ENCODE measurements at places on chromosomes 12 and 14.
A peak's percentile ranks its signal among the peaks of the same experiment; 100 is the strongest.

DNA sequence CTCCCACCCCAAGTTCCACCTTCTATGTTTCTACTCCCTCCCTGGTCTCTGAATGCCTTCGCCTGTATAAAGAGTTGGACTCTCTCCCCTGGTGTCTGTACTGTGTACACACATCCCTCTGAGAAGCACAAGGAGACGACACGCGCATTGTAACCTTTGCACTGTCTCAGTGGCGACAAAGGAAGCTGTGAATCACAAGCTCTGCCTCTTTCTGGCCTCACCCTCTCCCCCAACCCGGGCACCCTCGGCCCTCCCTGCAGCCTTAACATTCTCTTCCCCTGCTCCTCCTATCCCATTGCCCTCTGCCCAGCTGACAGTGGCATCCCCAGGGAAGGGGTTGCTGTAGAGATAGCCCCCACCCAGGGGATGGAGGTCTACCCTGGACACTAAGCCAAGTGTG is 2.5 kb upstream of the SMARCD1 start:
- DNase-seq = no peak

DNA sequence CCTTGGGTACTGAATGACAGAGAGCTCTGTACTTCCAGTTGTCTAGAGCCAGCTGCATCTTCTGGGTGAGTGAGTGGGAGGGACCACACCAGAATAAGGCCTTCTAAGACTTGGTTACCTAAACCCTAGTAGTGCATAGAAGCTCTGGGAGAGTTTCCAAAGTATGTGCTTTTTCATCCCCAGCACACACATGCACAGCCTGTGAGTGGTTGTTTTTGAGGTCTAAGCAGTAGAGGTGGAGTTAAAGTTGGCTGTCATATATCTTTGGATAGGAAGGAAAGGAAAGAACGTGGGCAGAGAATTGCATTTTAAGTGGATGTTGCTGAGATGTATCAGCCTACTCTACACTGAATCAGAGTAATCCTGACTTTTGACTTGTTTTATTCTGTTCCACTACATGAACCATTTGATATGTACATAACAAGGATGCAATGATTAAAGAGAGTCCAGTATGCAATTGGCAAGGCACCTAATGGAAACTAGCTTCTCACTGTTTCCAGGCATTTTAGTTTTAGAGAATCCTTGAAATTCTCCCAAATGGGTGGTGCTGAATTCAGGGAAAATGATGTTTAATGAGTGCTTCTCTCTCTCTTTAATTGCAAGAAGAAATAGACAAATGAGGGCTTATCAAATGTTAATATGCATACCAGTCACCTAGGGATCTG is 51.8 kb upstream of the PRICKLE1 start:
- no peak for DNase-seq

GRCh38 chr14:101738703-101739320 is 22.7 kb upstream of the PPP2R5C start:
- no peak for DNase-seq

DNA sequence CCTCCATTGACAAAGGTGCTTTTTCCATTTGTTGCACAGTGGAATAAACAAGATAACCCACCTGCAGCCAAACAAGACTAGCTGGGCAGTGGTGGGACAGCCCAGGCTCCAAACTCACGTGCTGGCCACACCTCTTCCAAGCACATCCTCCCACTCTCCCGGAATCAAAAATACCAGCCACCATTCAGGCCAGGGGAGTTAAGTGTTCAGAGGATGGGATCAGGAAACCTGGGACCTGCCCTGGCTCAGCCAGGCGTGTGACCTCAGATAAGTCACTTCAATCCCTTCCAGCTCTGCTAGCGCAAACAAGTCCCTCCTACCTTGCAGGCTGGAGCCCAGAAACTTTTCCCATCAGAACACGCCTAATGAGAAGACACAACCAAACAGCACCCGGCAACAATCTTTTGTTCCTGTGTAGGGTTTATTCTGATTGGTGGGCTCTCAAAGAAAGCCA is 43.3 kb downstream of the ACTN1 start:
- no peak for DNase-seq

DNA sequence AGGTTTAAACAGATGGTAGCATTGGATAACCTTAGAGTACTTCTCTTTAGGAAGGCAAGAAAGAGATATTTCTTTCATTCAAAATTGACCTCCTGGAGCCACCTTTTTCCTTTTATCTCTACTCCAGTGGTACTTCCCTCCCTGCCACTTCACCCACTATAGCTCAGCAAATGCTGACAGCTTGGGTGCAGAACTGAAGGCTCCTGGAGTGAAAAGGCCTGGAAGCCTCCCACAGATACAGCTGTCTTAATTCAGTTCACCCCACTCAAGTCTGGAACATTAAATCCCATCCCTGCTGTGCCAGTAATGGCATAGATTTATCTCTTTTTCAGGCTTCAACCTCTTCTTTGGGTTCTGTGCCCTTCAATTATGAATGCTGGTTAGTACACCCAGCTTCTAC is 140.3 kb downstream of the NEDD1 start:
- DNase-seq = no peak

DNA sequence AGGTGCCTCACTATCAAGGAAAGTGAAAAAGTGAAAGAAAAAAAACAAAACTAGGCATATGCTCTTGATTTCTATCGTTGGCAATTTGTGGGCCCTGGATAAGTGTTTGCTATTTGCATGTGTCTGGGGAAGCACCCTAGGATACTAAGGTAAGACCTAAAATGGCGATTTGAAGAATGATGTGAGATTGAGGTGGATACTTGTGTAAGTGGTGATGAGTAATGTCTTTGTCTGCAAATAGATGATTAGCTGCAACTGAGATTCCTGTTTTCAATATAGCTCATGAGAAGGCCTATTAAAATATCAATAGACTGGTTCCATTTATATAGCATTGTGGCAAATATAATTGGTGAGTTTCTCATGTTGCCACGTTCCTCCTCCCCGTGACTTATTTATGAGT is 261.7 kb downstream of the NEDD1 start:
- no peak for DNase-seq

GRCh38 chr12:5904441-5904840 is 40.6 kb downstream of the ANO2 start:
- no peak for DNase-seq

- no peak for DNase-seq
Observed at GRCh38 chr14:88947646-88948598, 123.5 kb downstream of the TTC8 start.

DNA sequence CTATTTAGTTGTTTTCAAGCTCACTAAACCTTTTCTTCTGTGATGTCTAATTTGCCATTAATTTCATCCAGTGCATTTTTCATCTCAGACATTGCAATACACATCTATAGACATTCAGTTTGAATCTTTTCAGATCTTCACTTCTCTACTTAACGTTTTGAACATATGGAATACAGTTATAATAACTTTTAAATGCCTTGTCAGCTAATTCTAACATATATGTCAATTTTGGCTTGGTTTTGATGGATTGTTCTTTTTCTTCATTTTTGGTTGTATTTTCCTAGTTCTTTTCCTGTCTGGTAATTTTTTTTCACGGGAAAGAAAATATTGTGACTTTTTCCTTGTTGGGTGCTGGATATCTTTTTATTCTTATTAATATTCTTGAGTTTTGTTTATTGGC is 215.3 kb downstream of the ATP23 start:
- DNase-seq = no peak

DNA sequence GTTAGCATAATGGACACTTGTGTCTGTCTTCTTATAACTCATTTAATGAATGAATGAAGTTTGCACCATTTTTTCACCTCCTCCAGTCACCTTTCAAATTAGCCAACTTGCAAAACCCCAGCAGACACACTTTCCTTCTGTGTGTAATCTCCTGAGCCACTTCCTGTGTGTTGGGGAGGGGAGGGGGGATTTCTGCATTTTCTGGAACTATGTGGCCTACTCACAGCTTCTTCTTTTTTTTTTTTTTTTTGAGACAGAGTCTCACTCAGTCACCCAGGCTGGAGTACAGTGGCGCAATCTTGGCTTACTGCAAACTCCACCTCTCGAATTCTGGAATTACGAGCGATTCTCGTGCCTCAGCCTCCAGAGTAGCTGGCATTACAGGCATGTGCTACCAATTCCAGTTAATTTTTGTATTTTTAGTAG is 4.1 kb upstream of the SERPINA1 start:
- no peak for DNase-seq

- no peak for DNase-seq
Observed at GRCh38 chr12:107474639-107475539, 210.7 kb upstream of the PWP1 start.

DNA sequence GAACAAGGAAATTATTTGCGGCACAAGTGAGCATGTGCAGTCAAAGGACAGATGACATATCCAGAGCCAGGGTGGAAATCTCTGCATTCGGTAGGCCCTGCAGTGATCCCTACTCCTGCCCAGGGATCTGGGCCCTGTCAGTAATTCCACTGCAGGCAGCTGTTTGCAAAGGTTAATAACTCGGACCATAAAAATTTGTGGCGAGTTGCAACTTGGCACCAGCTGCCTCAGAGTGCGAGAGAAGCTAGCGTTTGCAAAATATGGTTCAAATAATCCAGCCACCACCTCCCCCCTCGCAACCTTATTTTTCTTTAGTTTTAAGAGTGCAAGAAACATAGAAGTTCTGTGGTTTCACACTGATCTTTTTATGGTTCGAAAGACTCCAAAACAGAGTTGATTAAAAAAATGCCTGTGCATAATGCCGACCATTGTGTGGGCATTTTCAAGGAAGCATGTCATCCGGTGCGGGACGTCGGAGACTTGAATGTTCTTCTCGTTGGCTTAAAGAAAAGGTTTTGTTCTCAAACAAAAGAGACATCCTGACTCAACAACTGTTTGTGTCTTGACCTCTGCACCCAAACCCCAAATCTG is 224.5 kb downstream of the BCL11B start:
- DNase-seq = peak; percentile 33

DNA sequence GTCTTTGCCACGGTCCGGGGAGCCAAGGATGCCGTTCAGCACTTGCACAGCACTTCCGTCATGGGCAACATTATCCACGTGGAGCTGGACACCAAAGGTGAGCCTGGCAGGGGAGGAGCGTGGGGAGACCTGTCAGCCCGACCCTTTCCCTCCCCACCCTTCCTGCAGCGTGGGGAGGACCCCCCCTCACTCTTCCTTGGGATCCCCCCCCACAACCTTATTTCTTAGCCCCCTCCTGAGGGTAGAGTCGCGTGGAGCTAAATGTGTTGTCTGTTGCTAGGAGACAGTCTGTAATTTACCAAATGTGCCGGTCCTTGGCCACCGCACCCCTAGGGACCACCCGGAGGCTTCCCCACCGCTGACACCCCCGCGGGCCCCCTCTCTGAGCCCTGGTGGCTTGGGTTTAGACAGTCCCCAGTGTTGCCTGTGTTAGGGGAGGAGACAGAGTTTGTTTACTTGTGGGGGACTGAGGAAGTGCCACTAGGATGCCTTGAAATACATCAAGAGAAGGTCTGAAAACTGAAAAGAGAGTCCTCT is 2.3 kb downstream of the SETD1B start:
- no peak for DNase-seq

DNA sequence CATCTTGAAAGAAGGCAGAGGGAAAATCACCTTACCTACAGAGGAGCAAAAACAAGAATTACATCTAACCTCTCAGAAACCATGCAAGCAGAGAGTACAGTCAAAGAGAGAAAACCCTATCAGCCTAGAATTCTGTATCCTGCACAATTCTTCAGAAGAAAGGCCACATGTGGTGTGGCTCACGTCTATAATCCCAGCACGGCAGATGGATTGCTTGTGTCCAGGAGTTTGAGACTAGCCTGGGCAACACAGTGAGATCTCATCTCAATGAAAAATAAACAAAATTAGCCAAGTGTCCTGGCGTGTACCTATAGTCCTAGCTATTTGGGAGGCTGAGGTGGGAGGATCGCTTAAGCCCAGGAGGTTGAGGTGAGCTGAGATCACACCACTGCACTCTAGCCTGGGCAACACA is 48.2 kb downstream of the ATF7 start:
- DNase-seq = no peak

DNA sequence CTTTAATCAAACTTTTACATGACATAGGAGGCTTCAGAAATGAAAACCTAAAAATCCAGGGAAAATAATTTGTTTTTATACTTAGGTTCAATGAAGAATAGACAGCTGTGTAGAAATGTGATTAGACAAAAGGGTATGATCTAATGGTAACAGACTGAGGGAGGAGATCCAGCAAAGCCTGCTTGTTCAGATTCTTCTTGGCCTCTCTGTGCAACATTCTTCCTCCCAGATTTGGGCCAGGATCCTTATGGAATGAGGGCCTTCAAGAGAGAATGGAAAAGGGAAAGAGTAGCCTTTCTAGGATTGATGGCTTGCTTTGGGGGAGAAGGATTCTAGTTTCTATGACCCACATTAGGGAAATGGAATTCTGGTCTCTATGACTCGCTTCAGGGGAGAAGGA is 94.5 kb upstream of the G2E3 start:
- no peak for DNase-seq

- DNase-seq = no peak
Observed at GRCh38 chr12:132197581-132198354, 53.5 kb downstream of the NOC4L start.

DNA sequence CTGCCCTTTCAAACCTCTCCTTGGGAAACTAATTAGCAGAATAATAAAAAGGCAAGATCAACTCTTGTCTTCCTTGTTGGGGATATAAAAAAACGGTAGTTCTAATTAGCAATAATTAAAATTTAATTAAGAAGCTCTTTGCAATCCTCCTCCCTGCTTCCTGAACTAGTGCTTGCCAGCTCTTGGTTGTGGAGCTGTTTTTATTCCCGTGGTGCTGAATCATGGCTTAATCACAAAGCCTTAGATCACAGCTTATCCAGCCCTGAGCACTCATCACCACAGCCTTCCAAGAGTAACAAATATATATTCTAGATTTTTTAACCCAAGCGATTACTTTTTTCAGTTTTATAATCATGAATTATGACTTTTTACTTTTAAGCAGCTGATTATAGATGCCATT is 63.2 kb upstream of the INSM2 start:
- no peak for DNase-seq

- no peak for DNase-seq
Observed at GRCh38 chr12:64170024-64170423, 52.1 kb downstream of the KICS2 start.

- DNase-seq = no peak
Observed at GRCh38 chr14:75805646-75806045, 144.6 kb downstream of the TTLL5 start.

DNA sequence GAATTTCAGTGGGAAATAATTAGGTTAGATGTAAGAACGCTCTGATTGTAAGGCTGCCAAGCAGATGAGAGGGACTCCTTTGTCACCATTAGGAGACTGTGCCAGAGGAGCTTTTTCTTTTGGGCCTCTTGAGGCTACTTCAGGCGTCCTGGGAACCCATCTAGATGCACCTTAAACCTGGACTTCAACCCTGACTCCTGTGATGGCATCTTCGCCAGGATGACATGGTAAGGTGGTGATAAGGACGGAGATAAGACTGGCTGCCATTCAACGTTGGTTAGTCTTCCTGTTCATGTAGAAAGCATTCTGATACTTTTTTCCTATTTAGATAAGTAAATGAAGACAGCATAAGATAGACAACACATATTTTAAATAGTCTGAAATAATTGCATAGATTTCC is 36.3 kb downstream of the STK38L start:
- no peak for DNase-seq

All from CD8-positive, alpha-beta T cell (primary cell).